GM12892 (cell line): ENCODE measurements at places on chromosomes 4 and X.
A peak's percentile ranks its signal among the peaks of the same experiment; 100 is the strongest.

GRCh38 chr4:27764526-27764837 is 903.8 kb downstream of the STIM2 start:
- DNase-seq, result no peak

- DNase-seq, result no peak
Measured at GRCh38 chrX:23797371-23798128, 14.6 kb downstream of the SAT1 start.

- DNase-seq, result no peak
Measured at GRCh38 chr4:117264072-117264471, 178.7 kb upstream of the TRAM1L1 start.

DNA sequence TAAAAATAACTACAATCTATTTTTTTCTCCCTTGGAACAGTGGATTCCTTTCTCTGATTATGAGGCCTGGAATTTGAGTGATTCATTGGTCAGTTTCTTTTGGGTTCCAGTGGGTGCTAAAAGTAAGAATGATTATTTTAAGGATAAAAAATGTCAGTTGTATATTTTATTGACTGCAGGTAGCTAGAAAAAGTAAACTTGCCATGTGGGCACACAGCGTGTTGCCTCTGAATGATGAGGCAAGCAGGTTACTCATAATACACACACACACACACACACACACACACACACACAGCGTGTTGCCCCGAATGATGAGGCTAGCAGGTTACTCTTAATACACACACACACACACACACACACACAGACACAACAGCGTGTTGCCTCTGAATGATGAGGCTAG is 13.8 kb downstream of the GALNT7 start:
- DNase-seq, result no peak

DNA sequence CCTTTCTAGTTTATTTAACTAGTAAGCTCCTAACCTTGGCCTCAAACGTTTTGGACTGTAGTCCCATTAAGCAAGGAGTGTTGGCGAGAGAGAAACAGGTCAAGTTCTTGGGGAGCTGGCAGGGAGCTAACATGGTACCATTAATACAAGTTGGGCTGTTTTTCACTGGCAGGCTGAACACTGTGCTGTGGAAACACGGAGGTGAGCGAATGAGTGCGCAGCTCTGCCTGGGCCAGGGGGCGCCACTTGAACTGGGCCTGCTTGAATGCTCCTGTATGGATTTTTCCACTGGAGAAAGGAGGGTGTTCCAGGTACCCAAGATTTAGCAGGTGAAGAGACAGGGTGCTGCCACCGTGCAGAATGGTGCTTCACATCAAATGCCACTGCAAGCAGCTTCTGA is 7.4 kb upstream of the SMS start:
- DNase-seq, result no peak

DNA sequence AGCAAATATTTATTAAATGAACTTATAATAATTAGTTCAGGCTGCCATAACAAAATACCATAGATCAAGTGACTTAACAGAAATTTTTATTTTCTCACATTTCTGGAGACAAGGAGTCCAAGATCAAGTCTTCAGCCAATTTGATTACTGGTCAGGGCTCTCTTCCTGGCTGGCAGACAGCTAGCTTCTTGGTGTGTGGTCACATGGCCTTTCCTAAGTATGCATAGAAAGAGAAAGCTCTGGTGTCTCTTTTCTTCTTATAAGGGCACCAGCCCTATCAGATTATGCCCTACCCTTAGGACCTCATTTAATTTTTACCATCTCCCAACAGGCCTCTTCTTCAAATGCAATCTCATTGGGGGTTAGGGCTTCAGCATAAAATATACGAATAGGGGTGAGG is 438.5 kb upstream of the INTU start:
- no peak for DNase-seq

- DNase-seq, result no peak
Measured at GRCh38 chr4:8698341-8699062, 105.9 kb downstream of the CPZ start.

DNA sequence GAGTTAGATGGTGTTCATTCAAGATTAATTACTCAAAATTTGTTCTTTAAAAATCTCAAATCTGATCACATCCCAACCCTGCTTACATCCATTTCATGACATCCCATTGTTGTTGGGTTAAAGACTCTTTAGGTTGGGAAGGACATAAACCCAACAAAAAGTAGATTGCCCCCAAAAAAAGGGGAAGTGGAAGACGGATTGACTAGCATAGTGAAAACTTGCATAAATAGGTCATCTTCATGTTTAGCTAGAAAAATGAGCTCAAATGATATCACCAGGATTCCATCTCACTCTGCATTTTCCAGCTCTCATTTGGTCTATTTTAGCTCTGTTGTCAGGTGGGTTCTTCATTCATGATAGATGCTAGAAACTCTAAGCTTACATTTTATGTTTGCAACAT is 18.5 kb upstream of the TET2 start:
- DNase-seq, result no peak

DNA sequence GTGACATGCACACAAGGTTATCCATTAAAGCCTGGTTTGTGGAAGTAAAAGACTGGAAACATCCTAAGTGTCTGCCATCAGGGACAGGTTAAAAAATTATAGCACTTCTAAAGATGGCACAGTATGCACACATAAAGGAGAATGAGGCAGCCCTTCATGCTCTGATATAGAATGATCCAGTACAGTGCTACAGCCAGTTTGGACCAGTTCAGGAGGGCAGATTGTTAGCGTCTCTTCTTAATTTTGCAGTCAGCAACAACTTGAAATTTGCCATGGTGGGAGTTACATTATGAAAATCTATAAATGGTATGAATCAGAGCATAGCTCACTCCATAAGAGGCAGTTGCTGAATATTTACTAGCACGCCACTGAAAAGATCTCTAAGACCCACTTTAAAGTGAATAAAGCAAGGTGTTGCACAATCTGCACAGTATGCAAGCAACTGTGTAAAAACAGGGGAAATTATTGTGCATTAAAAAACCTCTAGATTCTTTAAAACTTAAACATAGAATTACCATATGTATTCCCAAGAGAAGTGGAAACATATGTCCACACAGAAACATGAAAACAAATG is 20.3 kb upstream of the SOD3 start:
- DNase-seq, result no peak

DNA sequence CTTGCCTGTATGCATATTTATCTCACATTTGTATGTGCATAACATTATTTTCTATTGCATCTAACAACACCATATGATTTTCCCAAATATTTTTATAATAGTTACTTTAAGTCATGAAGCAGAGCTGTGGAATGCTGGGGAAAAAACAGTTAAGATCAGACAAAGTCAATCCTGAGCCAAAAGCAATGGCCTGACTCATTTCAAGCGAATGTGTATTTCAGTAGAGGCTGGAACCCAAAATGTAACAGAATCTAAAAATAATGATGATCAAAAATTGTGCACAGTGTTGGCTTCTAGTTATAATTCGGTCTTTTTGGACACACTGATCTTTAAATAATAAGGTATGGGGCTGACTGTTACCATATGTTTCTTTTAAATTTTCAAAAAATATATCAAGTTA is 516.2 kb upstream of the ADGRL3 start:
- DNase-seq, result no peak

- DNase-seq, result no peak
Measured at GRCh38 chr4:153075836-153076518, 128.3 kb upstream of the TRIM2 start.

DNA sequence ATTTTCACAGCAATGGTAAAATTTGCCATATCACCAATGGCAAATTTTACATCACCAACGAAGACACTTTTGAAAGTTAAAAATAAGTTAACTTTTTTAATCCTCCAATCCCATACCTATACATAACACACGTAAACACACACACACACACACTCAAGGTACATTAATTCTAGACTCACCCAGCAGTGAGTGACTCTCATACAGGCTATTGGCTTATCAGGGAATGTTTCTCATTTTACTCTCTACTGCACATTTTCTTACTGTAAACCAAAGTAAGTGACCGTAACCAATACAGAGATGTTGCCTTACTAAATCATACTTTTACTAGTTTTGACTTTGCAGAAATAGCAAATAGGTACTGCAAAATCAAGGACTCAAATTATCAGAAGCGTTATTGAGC is 2.3 kb downstream of the VEGFC start:
- no peak for DNase-seq

GRCh38 chr4:68373513-68373912 is 23.6 kb upstream of the YTHDC1 start:
- DNase-seq, result peak; percentile 22
